ENCODE measurements at places on chromosomes 2 and 18. TPM values are rescaled to one million over a fixed set of nuclear protein-coding genes. Genes with fewer than 3 reads are reported as not detected.
A peak's percentile ranks its signal among the peaks of the same experiment; 100 is the strongest.

DNA sequence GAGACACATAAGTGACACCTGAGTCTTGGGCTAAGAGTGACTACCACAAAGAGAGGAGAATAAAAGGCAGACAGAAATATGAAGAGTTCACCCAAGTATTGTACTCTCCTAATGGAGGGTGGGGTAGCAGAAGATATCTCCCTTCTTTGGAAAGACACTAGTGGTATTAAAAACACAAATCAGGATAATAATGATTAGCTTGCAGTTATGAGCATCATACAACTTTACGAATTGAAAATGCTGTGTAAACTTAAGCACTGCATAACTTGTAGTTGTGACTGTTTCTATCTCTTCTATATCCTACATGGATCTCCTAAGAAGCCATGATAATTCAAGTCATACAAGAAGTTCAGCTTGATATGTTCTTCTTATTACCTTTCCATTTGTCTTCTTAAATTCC is 38.1 kb upstream of the CDH20 start:
- no peak for DNase-seq

HOXD8 gene
- total RNA-seq, result 22.0 TPM

GRCh38 chr2:50116096-50117010 is 915.6 kb downstream of the NRXN1 start:
- DNase-seq, result no peak

DNA sequence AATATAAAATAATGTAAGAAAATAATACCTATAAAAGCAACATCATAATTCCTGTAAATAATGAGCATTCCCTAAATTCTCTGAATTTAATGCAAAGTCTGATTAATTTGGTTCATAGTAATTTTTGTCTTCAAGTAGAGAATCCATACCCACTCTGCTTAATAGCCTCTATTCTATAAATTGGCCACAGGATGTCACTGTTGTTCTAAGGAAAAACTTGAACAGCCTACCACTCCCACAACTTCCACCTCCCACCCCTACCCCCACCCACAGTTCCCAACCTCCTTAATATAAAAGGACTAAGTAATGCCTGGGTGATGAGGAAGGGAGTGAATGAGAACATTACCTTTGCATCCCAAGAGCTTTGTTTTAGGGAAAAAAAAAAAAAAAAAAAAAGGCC is 27.2 kb upstream of the BBS5 start:
- no peak for DNase-seq

DNA sequence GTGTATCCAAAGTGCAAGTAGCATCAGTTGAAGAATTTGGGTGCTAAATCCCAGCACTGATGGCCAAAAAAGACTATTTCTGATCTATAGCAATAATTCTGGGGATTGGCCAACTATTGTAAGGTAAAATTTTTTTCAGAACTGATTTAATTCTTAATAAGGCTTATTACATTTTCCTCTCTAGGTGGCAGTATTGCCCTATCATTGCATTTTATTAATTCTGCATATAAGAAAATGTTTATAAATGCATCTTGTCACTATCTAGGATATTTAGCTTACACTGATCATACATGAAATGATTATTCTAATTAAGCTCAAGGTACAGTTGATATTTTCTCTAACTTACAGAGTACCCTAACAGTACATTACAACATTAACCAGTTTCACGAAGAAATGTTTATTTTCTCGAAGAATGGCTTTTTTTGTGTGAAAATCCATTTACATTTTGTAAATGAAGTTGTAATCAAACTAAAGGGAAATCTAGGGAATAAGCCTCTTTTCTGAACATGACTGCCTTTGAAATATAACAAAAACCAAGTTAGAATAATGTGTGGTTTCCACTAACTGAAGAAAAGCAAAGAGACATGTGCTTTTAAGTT is 11.0 kb downstream of the TTN start:
- DNase-seq, result no peak

VIT gene
- 0.98 TPM for total RNA-seq

ANKRD30B gene
- total RNA-seq, result not detected

GRCh38 chr18:22667616-22668422 is 250.1 kb upstream of the CTAGE1 start:
- DNase-seq, result peak; percentile 75

- no peak for DNase-seq
These were observed 155.7 kb downstream of the DYM start for GRCh38 chr18:49304751-49305150.

DNA sequence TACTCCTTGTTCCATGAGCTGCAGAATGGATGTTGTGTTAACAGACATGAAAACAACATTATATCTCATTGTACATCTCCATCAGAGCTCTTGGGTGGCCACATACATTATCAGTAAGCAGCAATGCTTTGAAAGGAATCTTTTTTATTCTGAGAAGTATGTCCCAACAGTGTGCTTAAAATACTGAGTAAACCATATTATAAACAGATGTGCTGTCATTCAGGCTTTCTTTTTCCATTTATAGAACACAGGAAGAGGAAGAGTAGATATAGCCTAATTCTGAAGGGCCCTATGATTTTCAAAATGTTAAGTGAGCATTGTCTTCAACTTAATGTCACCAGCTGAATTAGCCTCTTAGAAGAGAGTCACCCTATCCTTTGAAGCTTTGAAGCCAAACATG is 44.3 kb upstream of the CABYR start:
- DNase-seq, result no peak

GRCh38 chr2:27408601-27409320 is 630 bp downstream of the PPM1G start:
- peak; percentile 25 for DNase-seq

BMP10 gene
- total RNA-seq, result not detected

FAM136A gene
- 56.1 TPM for total RNA-seq

DNA sequence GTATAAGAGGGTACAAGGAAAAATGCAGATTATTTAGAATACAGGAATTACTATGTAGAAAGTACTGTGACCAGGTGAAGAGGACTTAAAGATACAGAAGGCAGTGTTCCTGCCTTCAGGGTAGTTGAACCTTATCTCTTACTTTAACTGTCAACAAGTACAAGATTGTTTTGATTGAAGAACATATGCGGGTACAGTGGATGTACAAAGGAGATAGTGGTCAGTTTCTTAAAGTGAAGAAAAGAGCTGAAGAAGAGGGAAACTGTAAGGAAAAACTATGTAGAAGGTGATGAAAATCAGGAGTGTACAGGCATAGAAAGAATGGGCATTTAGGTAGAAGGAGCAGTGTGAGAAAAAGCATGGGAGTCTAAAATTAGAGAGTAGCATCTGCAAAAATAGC is 2.2 kb downstream of the RALBP1 start:
- DNase-seq, result no peak

- no peak for DNase-seq
These were observed 11.3 kb downstream of the ZNF516 start for GRCh38 chr18:76483780-76484179.

GRCh38 chr2:224946895-224947294 is 95.4 kb downstream of the DOCK10 start:
- DNase-seq, result no peak

PPP1R1C gene
- not detected for total RNA-seq

GRCh38 chr2:199989822-199990221 is 34.4 kb downstream of the MAIP1 start:
- no peak for DNase-seq

PROKR1 gene
- total RNA-seq, result not detected

UPP2 gene
- not detected for total RNA-seq

DNA sequence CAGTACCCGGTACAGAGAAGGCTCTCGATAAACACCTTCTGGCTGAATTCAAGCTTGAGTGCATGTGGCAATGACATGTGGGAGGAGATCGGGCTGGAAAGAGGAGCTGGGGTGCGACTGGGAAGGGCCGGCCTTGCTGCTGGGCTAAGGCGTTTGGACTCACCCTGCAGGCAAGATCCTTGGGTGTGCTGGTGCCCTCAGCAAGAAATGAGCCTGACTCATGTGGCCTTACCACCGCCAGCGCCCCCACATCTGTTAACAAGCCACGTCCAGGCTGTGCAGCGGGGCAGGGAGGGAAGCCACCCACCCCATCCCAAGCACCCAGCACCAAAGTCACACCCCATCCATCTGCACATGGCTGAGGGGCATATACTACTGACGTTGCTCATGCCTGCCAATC is 1.3 kb downstream of the HS1BP3 start:
- no peak for DNase-seq

ADAM23 gene
- total RNA-seq, result 4.4 TPM

- DNase-seq, result no peak
These were observed 100.5 kb upstream of the LMAN1 start for GRCh38 chr18:59459369-59460071.

NTSR2 gene
- total RNA-seq, result not detected

INHA gene
- total RNA-seq, result not detected

DNA sequence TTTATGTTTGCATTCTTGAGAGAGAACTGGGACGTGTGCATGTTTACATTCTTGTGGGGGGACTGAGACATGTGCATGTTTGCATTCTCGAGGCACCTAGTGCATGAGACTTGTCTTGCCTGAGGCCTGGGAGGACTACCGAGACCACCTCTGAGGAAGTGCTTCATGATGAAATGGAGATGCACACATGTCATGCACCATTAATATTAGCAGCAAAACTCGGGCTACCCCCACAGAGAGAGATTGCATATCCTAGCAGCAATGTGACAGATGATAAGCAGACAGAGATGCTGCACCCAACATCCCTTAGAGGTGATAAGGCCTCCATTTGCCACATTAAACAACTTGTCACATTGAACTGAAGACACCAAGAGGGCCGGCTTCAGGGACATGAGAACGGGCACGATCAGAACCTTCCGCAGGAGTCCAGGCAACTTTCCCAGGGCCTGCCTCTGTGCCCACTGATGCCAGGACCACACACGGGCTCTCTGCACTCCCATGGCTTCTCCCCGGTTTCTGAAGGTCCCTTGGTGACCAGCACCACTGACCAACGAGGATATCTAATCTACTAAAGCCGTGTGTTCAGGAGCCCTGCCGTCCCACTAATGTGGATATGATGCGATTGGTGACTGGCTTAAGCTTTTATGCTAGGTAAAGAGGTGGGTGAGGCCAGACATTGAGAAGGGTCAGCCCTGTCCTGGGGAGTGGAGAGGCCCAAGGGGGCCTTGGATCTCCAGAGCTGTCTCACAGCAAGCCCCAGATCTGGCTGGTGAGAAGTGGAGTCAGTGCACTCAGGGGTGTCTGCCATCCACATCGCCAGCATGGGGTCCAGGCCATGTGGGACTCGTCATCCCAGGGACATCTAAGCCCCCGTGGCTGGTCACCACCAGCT is 208.3 kb downstream of the NDUFA10 start:
- no peak for DNase-seq

DNA sequence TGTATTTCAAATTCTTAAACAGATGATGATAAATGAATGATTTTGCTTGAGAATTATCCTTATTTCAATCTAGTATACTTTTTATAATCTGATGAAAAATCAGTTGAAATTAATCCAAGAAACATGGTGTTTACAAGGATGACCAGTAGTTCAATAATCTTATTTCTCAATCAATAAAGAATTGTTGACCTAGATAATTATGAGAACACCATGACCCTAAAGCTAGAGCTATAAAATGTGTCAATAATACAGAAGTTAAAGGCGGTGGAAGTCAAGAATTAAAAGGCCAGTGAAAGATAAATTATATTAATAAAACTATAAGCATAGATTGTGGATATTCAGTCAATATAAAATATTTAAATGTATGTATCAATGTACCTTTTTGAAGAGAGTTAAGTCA is 667.4 kb upstream of the GCFC2 start:
- DNase-seq, result no peak

- no peak for DNase-seq
These were observed 49.3 kb downstream of the ALPK2 start for GRCh38 chr18:58579561-58580047.

VWA3B gene
- not detected for total RNA-seq

BAZ2B gene
- 10.4 TPM for total RNA-seq

DNA sequence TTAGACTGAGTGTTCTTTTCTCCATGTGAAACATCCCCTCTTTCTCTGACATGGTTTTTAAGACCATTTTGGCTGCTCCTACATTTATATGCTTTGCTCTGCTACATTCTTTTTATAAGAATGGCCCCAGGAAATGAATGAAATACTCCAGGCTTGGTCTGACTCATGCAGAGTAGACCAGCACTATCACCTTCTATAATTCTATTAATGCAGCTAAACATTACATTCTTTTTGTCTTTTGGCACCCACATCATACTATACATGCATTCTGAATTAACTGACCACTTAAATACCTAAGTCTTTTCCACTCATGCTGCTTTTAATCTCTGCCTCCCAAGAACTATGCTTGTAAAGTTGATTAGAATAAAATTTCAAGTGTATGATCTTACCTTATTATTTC is 94.1 kb downstream of the AAK1 start:
- DNase-seq, result no peak

GRCh38 chr2:190186238-190186637 is 123.7 kb upstream of the MSTN start:
- no peak for DNase-seq

APLF gene
- 2.8 TPM for total RNA-seq

GRCh38 chr2:118657466-118657865 is 190.0 kb downstream of the EN1 start:
- DNase-seq, result no peak

DNA sequence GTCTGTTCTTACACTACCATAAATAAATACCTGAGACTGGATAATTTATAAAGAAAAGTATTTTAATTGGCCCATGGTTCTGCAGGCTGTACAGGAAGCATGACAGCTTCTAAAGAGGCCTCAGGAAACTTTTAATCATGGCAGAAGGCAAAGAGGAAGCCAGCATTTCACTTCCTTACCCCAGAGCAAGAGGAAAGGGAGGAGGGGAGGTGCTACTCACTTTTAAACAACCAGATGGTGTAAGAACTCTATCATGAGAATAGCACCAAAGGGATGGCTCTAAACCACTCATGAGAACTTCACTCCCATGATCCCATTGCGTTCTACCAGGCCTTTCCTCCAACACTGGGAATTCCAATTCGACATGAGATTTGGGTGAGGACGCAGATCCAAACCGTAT is 344.4 kb upstream of the SLC39A10 start:
- DNase-seq, result no peak

DNA sequence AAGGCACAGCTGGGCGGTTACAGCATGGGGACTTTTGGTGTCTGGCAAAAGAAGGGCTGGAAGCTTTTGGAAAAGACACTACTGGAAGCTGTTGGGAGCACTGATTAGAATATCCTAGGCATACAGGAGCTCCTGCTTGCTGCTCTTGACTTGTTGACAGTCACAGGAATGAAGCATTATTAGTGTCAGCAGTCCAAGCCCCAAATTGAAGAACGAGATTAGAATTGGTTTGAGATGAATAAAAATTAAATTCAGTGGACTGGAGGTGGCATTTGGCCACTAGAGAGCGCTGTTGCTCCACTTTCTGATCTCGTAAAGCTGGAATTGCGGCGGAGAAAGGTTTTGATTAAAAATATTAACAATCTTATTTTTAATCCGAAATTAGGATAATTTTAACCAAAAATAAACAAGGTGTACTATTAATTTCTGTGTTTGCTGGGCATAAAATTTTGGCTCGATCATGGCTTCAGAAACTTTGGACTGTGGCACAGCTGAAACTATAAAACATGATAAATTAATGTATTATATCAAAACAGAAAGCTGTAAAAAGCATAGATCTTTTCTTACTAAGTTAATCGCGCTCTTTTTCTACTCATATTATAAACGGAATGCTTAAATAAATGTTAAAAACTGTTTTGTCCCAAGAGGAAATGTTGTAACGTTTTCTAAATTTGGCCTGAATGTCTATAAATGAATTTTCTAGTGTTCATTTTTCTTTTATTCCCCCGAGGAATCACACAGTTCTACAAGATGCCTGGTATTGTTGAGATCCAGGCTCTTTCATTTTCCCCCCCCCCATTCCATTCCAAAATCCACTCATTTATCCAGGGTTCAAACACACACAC is 2.4 kb upstream of the HOXD8 start:
- DNase-seq, result no peak

UGT1A7 gene
- 39.2 TPM for total RNA-seq

ZBTB7C gene
- 0.84 TPM for total RNA-seq

Measured in Caki2 (cell line).